ENCODE measurements at places on chromosomes 4 and X.

GRCh38 chrX:49919617-49920016 is 2.8 kb upstream of the CLCN5 start:
- peak; percentile 2 for DNase-seq

GRCh38 chr4:138918169-138918869 is 97.3 kb upstream of the NOCT start:
- no peak for DNase-seq

DNA sequence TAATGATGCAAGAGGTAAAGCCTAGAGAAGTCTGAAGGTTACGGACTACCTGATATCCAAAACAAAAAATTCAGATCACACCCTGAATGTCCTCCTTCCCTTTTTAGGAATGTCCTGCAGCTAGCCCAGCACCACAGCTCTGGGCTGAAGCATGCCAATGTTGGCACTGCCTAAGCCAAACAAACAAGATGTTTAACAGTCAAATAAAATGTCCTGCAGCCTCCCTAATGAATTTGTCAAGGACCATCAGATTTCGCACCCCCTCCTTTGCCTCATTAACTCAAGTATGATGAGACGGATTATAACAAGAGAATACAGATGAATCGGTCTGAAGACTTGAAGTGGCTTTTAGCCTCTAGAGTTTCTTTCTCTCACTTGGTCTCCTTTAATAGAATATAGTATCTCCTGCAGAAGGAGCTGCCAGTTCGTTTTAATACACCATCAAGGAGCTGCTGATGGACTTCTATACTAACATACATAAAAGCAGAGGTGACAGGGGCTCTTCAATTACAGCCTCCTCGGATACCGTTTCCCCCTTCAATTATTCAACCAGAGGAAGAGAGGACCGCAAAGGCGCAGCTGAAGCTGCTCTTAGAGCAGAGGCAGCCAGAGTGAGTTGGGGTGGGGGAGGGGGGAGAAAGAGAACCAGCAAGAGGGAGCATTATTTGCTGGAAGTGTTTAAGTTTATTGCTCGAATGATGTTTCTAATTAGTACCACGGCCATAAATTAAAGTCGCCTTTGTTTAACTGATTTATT is 3.0 kb upstream of the MAB21L2 start:
- DNase-seq: no peak

- DNase-seq: no peak
Measured at GRCh38 chr4:7937006-7937405, 2.7 kb downstream of the AFAP1 start.

DNA sequence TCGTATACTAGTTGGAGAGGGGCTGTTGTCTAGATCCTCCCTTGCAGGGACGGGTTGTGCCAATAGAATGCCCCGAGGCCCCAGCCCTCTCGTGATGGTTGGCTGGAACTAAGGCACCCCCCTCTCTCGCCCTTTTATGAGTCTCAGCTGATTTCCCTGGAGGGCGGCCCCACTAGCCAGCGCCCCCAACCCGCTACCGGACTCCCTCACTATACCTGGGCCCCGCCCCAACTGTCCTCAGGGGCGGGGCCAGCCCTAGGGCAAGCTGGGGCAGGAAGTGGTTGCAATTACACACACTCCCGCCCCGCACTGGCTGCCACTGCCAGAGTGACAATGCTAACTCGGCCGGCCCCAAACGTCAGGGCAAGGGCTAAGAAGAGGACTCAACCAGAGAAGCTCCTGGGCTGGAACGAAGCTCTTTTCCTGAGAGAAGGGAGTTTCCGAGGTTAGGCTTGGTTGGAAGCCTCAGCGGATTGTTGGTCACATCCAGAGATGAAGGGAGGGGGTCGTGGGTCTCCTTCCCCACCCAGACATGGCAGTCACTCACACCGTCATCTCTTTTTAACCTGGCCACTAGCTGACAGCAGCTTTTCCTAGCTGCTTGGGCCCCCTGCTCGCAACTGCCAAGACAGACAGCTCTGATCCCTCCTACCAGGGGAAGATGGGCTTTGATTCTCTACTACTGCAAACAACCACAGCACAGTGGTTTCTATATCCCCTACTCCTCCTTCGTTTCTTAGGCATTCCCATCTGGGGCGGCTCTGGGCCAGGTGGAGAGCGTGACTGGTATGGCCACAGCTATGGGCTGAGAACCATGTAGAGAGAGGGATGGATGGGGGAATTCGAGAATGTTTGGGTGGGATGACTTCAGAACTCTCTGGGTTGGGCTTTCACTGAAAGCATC is 21.0 kb upstream of the BCORL1 start:
- DNase-seq: no peak

GRCh38 chr4:2266181-2266580 is 4.3 kb upstream of the MXD4 start:
- no peak for DNase-seq

GRCh38 chr4:71237641-71238040 is 101.2 kb upstream of the SLC4A4 start:
- DNase-seq: no peak

DNA sequence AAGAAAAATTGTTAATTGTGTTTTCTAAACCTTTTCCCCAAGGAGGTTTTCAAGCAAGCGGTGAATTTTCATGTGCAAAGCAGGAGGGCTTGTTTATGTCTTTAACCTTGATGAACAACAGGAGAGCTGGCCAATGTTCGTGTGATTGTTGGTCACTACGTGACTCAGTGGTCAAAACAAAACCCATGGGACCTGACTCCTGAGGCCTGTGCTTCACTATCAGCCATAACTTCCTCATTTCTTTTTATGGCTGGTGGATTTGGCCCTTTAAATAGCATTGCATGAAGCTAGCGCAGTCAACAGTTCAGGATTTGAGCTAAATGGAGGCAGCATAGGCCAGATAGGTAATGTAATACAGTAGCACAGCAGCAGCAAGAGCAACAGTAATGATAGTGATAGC is 80.5 kb downstream of the MID1IP1 start:
- DNase-seq: no peak

GRCh38 chr4:109588176-109588575 is 28.1 kb downstream of the MCUB start:
- DNase-seq: no peak

DNA sequence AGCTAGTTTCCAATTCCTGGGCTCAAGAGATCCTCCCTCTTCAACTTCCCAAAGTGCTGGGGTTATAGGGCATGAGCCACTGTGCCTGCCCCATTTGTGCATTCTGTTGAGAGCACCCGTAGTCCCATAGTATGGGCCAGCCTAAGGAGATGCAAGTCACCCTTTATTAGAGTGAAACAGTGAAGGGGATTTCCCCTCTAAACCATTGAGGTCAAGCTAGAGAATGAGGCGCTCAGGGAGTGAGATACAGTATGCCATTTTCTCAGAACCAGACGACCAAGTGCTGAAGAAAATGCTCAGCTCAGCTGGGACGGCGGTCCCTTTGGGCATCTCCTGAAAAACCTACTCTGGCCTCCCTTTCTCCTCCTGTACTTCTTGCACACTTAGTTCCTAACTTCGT is 18.7 kb downstream of the RNF4 start:
- DNase-seq: no peak

All from caudate nucleus (tissue), 63 donors.